ENCODE measurements at places on chromosomes 6 and 20. TPM values are rescaled to one million over a fixed set of nuclear protein-coding genes. Genes with fewer than 3 reads are reported as not detected.

Gene MYCT1
- total RNA-seq: under 0.01 TPM

Gene RMND1
- 44.9 TPM for total RNA-seq

Gene CST3
- 117 TPM for total RNA-seq

Gene FBXL4
- 15.7 TPM for total RNA-seq

Gene TRIM10
- total RNA-seq: not detected

Gene HLA-DOA
- total RNA-seq: not detected

Gene C6orf163
- 2.1 TPM for total RNA-seq

Gene STMN3
- 43.9 TPM for total RNA-seq

Gene HLA-DMB
- not detected for total RNA-seq

Gene YWHAB
- total RNA-seq: 103 TPM

Gene MUCL3
- total RNA-seq: not detected

All from uterine smooth muscle cell (primary cell).